Activated naive CD4-positive, alpha-beta T cell treated with Interleukin-2 at 50 U/mL for 16 hours (primary cell): ENCODE measurements at places on chromosomes 6 and 20.

DNA sequence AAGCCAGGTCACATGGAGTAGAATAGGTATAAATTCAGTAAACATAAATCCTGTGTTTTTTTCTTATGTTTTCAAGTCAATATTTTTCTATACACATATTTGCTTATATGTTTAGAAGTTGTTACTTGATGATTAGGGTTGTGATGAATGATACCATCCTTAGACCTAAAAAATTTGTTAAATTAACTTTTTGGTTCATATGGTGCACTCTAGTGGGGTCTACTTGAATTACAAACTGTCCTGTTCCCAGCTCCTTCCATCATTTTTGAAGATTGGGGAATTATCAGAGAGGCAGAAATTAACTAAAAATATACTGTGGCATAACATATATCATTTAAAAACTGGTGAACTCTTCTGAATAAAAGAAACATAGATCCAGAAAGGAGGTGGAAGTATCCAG, 48.3 kb upstream of the RIPPLY2 start:
- DNase-seq = no peak

DNA sequence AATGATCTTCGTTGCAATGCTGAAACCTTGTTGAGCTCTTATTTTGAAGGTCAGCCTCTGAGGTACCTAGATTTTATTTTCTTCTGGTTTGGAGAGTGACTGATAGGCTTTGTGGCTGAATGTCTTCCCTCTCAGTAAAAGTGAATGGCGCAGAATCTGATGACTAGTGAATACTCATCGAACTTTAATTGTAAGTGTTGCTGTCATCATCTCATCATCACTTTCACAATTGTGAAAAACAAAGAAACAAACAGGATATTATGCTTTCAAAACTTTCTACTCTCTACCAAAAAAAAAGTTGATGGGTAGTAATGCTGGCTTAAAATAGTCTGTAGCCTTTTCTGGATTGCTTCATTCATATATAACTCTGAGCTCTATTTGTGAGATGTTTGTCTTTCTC, 239.5 kb upstream of the RAB32 start:
- DNase-seq = no peak

- no peak for DNase-seq
Observed at GRCh38 chr6:106477790-106478189, 117.3 kb downstream of the CRYBG1 start.

DNA sequence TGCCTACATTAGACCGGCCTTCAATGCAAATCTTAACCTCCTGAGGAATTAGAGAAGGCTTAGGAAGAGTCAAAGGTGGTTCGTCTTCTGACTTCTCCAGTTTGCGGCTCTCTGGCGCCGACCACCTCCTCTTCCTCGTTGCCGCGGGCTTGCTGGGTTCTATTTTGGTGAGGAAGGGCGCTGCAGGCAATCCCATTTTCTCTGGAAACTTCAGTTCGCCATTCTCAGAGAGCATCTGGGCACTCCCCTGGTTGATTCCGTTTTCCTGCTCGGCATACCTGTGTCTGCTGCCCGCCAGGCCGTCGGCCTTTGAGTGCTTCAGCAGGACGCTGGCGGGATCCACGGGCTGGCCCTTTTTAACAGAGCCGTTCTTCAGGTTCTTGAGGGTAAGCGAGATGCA, 67.9 kb downstream of the GMPR start:
- DNase-seq = no peak

DNA sequence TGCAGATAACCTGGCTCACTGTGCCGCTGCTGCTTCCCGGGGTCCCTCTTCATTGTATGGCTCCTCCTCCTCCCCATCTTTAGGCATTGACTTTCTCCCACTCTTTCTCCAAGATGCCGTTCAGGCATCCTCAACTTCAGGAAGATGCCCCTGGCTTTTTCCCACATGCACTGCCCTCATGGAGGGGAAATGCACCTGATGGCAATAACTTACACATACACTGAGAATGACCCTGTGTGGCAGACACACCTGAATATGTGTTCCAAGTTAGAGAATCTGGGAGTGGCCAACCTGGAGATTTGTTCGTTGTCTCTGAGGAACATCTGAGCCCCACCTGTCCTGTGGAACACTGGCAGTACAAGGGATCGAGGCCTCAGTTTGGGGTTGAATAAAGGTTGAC, 273.9 kb upstream of the CHD6 start:
- no peak for DNase-seq

DNA sequence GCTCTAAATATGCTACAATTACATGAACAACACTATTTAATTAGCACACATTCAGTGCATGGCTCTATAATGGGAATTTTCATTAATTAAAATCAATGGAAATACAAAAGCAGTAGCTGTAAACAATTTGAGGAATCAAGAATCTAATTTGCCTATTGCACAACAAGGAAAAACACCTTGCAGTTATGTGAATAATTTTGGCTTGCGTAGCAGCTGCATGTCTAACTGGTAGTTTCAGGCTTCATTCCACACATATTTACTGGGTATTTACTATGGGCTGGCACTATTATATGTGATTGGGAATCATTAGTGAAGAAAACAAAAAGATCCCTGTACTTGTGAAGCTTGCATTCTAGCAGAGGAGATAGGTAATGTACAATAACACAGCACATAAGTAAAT, 26.4 kb downstream of the KIF6 start:
- no peak for DNase-seq

DNA sequence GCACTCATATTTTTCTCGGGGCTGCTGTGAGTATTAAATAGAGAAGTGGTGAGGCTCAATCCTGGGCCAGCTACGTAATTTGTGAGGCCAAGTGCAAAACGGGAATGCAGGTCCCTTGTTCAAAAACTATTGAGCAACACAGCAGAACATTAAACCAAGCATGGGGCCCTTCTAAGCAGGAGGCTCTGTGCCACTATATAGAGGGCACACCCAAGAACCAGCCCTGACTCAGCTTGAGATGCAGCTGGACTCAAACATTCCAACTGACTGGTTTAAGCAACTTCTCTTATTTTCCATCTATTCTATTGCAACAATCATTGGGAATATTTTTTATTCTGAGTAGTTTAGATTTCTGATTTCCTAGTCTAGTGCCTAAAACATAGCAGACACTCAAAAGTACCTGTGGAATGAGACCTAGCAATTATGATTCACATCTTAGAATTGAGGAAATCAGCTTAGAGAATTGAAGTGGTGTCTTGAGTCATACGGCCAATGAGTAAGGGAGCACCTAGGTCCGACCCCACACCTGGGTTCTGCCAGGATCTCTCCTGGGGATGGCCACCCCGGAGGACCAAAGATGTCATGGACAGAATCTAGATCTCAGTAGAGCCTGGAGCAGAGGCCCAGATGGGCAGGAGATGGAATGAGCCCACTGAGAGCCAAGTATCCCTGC, 1.3 kb downstream of the SIRPB2 start:
- no peak for DNase-seq

- DNase-seq = no peak
Observed at GRCh38 chr6:13998356-13998755, 73.6 kb downstream of the RNF182 start.

DNA sequence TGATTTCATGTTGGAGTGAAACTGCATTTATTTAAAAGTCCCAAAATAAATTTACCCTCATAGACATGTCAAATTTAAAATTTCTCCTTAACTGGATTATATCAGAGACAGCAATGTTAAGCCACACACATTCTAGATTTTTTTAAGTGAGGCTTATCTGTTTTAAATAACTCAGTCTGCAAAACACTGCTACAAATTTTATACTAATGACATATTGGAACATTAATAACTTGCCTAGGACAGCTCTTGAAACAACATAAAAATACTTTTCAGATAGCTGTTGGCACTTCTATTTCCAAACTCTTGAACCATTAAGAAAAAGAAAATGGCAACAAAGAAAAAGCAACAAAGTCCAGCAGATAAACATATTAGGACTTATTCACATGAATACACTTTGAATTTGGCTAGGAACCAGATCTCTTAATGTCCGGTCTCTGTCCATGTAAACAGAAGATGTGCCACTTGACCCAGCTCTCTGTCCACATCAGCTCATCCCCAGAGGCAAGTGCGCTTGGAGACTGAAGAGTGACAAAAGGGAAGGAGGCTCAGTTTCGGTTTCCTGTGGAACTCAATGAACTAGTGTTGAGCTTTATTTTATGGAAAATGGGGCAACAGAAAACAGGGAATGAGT, 219.3 kb upstream of the THBS2 start:
- DNase-seq = no peak

DNA sequence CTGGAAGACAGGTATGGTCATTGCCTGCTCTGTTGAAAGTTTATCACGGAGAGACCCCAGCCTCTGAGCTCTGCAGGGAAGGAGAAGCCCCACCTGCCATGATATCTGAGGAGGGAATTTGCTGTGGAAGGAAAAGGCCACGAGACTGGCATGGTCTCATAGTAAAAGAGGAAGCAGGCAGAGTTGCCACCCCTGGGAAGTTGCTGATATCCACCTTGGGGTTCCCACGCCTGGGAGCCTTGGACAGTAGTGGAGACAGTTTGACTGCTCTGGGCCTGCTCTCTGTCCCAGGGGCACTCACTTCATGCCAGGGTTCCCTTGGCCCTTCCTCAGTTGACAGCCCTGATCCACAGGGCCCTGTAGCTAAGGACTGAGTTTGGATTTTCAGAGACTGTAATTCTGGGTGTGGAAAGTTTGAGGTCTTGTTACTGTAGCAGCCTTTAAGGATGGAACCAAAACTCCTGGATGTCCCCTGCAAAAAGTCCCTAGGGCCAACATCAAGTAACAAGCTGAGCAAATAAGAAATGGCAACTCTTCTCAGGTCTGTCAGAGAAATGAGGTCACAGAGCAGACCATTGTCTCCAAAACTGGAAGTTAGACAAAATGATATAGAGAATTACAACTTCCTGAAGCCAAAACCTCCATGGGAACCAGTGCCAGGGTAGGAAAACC, 6.9 kb upstream of the SIRPB1 start:
- DNase-seq = no peak

- DNase-seq = no peak
Observed at GRCh38 chr20:32033316-32033715, 18.7 kb upstream of the HCK start.
